Amniotic epithelial cell (primary cell): ENCODE measurements at places on chromosomes 13 and 19.

- peak; percentile 8 for DNase-seq
Observed at GRCh38 chr13:108352599-108352998, 83.1 kb downstream of the TNFSF13B start.

- DNase-seq, result no peak
Observed at GRCh38 chr13:100546713-100547405, 41.7 kb downstream of the GGACT start.

GRCh38 chr19:39705578-39706188, 1.4 kb downstream of the LGALS14 start:
- DNase-seq, result no peak

DNA sequence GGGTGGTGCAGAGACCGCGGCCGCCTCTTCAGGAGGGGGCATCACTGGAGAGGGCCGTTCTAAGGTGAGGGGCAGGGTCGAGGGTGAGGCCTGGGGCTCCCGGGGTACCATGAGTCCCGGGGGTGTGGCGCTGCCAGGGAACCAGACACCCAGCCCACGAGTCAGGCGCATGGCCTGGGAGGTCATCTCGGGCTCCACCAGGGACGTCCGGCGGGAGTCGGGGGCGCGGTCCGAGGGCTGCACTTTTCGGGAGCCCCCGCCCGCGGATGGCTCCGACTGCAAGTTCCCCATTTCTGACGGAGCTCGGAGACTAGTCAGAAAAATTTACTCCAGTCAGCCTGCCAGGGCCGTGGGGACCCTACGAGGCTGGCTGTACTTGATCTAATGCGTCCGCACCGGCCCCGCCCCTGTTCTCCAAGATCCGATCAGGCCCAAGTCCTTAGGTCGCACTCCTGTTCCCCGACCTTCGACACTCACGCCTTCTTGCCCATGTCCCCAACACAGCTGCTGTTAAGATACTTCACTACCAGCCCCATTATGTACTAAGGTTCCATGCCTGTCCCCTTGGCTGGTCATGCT, 774 bp downstream of the GGN start:
- no peak for DNase-seq

DNA sequence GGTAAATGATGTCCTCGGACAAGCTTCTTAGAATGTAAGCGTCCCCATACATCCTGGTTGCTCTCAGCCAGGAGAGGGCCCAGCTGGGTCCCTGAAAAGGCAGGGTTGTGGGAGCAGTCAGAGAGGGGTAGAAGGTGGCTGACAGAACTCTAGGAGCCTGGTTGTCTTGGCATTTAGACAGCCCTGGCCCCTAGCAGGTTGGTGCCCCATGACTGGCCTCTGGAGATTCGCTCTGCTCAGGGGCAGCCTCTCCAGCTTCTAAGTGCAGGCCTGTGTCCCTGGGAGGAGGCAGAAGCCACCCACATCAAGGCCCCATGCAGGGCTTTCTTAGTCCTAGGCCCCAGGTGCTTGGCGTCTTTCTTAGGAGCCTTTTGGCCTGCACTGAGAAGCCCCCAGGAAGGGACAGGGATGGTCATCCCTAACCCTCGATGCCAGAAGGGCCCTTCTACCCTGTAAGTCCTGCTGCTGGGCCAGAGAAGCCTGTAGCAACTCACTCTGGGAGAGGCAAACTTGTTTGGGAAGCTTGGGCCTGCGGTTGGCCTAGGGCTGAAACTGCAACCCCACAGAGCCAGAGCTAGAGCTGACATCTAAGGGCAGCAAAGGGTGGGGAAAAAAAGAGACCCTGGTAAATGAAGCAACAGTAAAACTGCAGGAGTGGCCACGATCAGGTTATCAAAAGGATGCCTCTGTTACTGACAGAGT, 2.8 kb upstream of the CDX2 start:
- DNase-seq, result no peak

DNA sequence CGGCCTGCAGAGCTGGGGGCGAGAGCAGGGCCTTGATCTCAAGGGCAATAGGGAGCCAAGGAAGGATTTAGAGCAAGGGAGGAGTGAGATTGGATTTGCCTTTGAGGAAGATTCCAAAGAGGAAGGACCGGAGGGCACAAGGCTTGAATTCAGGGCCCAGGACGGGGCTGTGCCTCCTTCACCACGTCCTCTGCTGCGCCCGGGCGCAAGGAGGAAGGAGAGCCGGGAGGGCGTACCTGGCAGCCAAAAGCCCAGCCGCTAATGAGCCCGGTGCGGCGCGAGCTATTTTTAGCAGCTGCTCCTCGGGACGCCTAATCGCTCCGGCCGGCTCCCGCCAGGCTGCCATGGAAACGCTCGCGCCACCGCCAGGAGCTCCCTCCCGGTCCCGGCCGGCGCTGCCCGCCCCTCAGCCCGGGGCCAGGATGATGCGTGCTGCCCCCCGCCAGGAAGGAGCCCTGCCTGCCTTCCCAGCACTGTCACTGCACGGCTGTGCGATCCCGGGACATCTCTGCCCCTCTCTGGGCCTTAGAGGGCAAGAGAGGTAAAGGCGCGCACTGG, 31.3 kb downstream of the TINCR start:
- peak; percentile 11 for DNase-seq

DNA sequence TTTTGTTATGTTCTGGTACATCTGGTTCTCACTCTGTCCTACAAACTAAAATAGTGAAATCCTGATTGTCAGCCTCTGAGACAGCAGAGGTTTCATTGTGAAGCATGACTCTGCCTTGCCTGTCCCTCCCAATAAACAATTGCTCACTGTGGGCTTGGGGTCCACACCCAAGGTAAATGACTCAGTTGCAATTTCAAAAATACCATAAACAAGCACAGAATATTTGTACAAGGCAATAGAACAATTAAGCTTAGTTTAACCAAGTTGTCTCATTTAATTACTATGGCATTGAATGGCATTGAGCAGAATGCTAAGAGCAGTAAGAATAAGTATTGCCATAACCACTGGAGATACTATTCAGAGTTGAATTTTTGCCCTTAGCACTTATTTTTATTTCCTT, 353.6 kb downstream of the SPRY2 start:
- no peak for DNase-seq

GRCh38 chr19:7911508-7912143, 3.0 kb upstream of the TGFBR3L start:
- no peak for DNase-seq

GRCh38 chr19:43438291-43439031, 23.8 kb downstream of the TEX101 start:
- DNase-seq, result peak; percentile 10
